Muscle of arm (tissue), 14 donors: ENCODE measurements at places on chromosomes 5 and 9.
A peak's percentile ranks its signal among the peaks of the same experiment; 100 is the strongest.

- peak; percentile 36 for DNase-seq
Observed at GRCh38 chr5:159098603-159099436, 896 bp downstream of the EBF1 start.

- DNase-seq: no peak
Observed at GRCh38 chr5:7597059-7597642, 201.2 kb downstream of the ADCY2 start.

DNA sequence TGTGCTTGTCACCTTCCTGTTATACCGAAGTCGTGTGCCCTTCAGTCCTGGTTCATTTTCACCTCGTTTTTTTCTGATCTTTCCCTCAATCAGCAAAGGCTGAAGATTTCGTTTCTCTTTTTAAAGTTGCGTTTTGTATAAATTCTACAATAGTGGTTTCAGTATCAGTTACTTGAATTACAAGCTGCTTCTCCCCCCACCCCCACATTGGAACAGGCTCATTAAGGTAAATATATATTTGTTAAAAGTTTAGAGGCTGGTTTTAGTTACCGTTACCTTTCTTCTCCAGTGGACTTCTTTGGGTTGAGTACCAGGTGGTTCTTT lies 881 bp downstream of the SUB1 start:
- DNase-seq: no peak

- DNase-seq: no peak
Observed at GRCh38 chr5:154519359-154519758, 41.3 kb upstream of the HAND1 start.

DNA sequence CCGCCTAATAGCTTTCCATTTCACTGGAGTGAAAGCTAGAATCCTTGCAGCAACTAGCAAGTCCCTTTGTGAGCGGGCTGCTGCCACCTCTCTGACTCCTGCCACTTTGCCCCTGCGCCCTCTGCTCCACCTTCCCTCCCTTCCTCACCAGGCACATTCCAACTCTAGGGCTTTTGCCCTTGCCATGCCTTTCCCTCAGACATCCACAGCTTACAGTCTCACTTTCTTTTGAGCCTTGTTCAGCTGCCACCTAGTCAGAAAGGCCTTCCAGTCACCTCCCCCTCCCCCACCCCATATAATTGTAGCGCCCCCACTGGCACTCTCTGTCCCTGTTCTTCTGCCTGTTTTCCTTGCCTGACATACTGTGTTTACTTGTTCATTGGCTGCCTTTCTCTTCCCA lies 31.0 kb downstream of the CYSTM1 start:
- DNase-seq: no peak

DNA sequence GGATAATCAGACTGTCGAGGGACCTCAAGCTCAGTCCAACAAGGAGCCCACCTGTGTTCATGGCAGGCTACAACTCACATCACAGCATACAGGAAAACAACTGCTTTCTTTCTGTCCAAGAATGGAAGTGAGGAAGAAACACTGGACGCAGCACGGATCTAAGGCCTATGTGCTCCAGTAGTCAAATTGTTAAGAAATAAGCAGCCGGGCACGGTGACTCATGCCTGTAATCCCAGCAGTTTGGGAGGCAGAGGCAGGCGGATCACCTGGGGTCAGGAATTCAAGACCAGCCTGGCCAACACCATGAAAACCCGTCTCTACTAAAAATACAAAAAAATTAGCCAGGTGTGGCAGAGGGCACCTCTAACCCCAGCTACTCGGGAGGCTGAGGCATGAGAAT lies 427.8 kb downstream of the BNC2 start:
- DNase-seq: no peak

- peak; percentile 59 for DNase-seq
Observed at GRCh38 chr9:121038362-121038761, 11.7 kb downstream of the C5 start.

DNA sequence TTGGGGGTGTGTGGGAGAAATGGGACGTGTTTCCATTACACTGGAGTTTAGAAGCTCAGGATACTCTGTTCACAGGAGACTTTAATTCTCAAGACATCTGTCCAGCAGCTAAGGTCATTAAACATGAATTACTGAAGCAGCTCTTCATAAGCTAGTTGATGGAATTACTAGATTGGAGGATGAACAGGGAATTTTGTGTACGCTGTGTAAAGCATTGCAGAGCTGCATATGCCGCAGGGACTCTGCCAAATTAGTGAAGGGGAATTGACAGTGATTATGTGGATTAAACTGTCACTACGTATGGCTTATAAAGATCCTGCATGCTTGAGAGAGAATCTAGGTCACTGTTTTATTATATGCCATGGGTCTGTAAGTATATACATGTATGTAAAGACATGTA lies 177.5 kb upstream of the TBC1D2 start:
- DNase-seq: no peak

DNA sequence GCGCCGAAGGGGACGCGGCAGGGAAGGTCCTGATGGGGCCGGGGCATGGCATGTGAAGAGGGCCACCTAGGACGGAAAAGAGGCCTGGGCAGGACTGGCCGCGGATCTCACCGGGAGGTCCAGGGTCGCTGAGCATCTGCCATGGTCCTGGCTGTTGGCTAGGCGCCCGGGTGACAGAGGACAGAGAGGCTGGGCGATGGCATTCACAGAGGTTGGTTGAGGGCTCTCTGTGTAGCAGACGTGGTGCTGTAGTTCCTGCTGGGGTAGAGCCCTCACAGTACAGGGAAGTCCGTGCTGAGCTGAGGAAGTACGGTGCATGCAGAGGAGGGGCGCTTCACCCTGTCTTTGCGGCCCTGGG lies 427 bp downstream of the PCYOX1L start:
- no peak for DNase-seq

DNA sequence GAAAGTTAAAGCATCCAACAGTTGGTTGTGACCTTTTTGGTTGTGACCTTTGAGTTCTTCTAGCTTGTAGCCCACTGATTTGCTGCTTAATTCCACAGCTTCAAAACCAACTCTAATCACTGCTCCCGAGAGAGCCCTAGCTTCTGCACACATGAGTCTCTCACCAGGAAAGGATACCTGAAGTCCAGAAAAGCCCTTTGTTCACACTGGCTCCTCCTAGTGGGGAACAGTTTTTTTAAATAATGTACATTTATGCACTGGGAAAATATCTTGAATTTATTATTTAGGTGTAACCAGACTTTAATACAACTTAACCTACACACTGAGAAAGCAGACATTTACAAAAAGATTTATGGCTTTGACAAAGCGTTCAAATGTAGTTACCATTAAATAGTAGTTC lies 120.2 kb upstream of the CCDC152 start:
- DNase-seq: no peak

DNA sequence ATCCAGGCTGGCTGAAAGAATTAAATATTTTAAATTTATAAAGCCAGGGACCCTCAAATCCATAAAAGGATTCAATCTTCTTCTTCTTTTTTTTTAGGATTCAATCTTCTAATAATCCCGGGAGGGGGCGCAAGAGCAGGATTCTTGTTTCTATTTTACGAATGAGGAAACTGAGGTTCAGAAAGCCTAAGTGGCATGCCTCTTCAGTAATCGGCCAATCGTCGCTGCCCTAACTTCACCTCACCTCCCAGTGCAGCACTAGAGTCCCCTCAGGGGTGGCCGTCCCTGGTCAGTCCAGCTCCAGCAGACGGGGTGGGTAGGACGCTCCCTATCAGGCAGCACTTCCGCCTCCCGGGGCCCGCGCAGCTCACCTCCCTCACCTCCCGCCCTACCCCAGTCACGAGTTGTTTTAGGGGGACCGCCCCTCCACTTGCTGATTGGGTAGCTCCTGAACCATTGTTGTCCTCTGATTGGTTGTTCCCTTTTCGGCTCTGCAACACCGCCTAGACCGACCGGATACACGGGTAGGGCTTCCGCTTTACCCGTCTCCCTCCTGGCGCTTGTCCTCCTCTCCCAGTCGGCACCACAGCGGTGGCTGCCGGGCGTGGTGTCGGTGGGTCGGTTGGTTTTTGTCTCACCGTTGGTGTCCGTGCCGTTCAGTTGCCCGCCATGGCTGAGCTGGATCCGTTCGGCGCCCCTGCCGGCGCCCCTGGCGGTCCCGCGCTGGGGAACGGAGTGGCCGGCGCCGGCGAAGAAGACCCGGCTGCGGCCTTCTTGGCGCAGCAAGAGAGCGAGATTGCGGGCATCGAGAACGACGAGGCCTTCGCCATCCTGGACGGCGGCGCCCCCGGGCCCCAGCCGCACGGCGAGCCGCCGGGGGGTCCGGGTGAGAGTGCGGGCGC lies at the start of gene CLTA:
Gene CLTA (plus strand): TSS at position 534 of the 902 bp plus-strand sequence. CDS start 136 bp downstream, at position 670.
- DNase-seq: peak; percentile 97

- DNase-seq: no peak
Observed at GRCh38 chr5:154729613-154730012, 25.6 kb upstream of the LARP1 start.

DNA sequence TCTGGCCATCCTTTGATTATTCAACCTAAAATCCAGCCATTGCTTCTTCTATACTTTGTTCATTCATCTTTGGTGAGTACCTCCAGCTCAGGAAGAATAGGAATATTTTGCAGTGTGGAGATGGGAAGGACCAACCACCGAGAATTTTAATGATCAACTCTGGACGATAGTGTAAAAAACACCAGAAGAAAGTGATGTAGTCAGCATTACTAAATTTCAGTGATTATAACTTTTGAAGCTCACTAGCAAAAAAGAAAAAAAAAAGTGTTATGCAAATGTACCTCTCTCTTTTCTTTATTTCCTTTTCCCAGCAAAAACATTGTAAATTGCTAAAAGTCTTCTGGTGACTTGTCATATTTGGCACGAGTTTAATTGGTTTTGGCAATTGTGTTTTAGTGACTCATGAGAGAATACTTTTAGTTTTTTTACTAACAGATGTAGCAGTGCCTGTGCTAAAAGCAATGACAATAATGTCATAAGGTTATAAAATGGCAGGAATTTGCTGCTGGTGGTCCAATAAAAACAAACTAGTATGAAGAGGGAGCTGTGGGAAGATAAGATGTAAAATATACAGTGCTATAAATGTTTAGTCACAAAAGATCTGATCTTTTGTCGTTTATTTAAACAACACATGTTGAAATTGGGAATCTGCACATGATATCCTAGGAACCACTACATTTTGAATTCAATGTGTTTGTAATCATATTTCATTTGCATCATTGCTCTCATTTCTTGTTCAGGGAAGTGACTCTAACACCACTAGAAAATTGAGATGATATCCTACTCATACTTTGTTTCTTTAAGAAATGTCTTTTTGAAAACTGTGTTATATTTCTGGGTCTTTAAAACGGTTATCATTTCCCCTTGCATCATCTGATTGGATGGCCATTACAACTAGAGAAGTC lies 81.3 kb upstream of the ERCC6L2 start:
- DNase-seq: peak; percentile 26

- no peak for DNase-seq
Observed at GRCh38 chr9:3929345-3930047, 370.4 kb downstream of the GLIS3 start.

- no peak for DNase-seq
Observed at GRCh38 chr5:171570244-171570825, 150.9 kb downstream of the FGF18 start.

GRCh38 chr5:173200356-173200755 lies 34.6 kb downstream of the NKX2-5 start:
- no peak for DNase-seq

GRCh38 chr5:14816999-14817761 lies 54.4 kb downstream of the ANKH start:
- DNase-seq: no peak

- DNase-seq: no peak
Observed at GRCh38 chr9:1495282-1496030, 445.3 kb downstream of the DMRT2 start.

DNA sequence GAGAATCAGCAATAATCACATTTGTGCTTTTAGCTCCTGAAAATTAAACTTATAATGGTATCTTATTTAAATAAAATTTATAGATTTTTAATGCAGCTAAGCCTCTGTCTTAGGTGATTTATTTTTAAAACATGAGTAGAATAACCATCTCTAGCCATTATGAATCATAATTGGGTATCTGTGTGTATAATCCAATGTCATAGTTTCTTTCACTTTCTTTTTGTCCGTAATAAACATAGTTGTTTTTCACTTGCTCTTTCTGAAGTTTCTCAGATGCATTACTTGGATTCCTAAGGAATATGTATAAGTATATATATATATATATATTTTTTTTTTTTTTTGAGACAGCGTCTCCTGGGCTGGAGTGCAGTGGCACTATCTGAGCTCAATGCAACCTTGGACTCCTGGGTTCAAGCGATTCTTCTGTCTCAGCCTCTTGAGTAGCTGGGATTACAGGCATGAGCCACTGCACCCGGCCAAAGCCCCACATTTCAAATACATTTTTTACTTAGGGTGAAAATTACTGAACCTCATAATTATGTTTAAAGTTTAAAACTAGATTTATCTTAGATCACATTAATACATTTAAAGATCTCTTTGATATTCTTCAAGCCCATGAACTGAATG lies 377.1 kb downstream of the PRDM9 start:
- no peak for DNase-seq

GRCh38 chr9:125255781-125256391 lies 5.7 kb upstream of the GAPVD1 start:
- no peak for DNase-seq

- peak; percentile 25 for DNase-seq
Observed at GRCh38 chr5:891837-892393, 686 bp downstream of the BRD9 start.
